ENCODE measurements at places on chromosomes 12 and 14. TPM values are rescaled to one million over a fixed set of nuclear protein-coding genes. Genes with fewer than 3 reads are reported as not detected.
A peak's percentile ranks its signal among the peaks of the same experiment; 100 is the strongest.

GRCh38 chr12:60172266-60173211, 576.7 kb downstream of the SLC16A7 start:
- H3K27me3 ChIP-seq = no peaks in the 10 kb centered on the region
- H3K27ac ChIP-seq = no peak overlapping the region
- H3K4me1 ChIP-seq = no peaks in the 10 kb centered on the region
- no peaks in the 10 kb centered on the region for H3K36me3 ChIP-seq
- no peak for DNase-seq

DNA sequence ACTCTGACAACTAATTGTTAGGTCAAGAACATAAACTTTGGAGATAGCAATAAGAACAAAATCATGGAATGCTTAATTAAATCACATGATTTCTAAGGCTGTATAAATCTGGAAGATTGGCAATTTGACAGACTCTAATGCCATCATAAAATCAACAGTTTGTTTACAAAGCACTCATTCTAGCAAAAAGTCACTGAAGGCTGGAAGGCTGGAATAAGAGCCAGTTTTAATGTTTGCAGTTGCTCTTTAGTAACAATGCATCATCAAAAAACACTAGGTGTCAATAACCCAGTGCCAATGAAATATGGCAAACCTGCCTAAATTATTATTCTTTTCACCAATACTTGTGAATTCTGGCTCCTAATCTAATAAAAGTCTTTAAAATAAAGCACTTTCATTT, 65.0 kb downstream of the NUMB start:
- no peaks in the 10 kb centered on the region for H3K27me3 ChIP-seq
- H3K27ac ChIP-seq = no peak overlapping the region
- no peak overlapping the region for H3K4me3 ChIP-seq
- H3K36me3 ChIP-seq = peaks cover 2% of the 10 kb centered on the region

GRCh38 chr12:110067531-110067930, 19.2 kb upstream of the C12orf76 start:
- H3K4me1 ChIP-seq = peaks cover 25% of the 10 kb centered on the region
- no peak overlapping the region for H3K4me3 ChIP-seq
- no peaks in the 10 kb centered on the region for H3K27me3 ChIP-seq
- H3K36me3 ChIP-seq = peaks cover 27% of the 10 kb centered on the region

DNA sequence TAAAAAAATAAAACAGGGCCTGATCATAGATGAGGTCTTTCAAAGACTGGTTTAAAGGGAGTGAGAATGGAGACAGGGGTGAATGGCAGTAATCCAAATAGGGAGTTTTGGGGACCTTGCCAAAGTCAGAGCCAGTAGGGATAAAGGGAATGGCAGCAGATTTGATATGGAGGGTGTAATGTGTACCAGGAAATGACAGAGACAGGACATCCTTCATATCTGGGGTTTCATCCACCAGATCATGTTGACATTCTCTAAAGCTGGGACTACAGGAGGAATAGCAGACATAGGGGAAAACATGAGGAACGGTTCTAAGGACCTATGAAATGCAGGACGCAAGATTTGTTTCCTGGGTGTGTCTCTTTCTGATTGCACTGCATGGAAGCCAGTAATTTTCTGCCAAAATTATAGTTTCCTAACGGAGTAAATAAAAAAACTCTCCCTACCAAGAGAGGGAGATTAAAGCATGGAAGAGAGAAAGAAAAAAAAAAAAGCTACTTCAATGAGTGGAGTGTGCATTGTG, 169.9 kb downstream of the PRKD1 start:
- no peaks in the 10 kb centered on the region for H3K27me3 ChIP-seq
- no peak overlapping the region for H3K27ac ChIP-seq
- no peak for DNase-seq
- no peak overlapping the region for H3K4me3 ChIP-seq
- H3K4me1 ChIP-seq = no peaks in the 10 kb centered on the region
- H3K36me3 ChIP-seq = no peaks in the 10 kb centered on the region

DNA sequence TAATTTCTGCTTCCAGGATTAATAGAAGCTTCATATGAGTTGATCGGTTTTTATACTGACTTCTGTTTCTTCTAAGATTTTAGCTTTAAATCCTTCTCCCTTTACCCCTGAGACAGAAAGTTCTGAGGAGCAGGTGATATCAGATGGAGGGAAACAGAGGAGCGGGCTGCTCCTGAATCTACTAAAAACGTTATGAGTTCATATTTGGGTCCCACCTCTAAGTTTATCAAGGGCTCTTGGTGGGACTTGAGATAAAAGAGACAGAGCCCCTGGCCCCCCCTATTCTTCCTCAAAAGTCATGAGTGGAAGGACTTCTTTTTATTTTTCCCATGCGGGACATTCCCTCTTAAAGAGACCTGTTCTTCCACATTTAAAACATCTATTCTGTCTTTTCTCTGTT, 23.8 kb downstream of the CLEC2A start:
- no peak overlapping the region for H3K27ac ChIP-seq
- H3K27me3 ChIP-seq = no peaks in the 10 kb centered on the region
- peaks cover 41% of the 10 kb centered on the region for H3K4me1 ChIP-seq
- peaks cover 63% of the 10 kb centered on the region for H3K36me3 ChIP-seq
- no peak for DNase-seq

GRCh38 chr12:129073157-129073915, 220.1 kb downstream of the GLT1D1 start:
- no peak overlapping the region for H3K4me3 ChIP-seq
- H3K36me3 ChIP-seq = no peaks in the 10 kb centered on the region
- no peak for DNase-seq

DNA sequence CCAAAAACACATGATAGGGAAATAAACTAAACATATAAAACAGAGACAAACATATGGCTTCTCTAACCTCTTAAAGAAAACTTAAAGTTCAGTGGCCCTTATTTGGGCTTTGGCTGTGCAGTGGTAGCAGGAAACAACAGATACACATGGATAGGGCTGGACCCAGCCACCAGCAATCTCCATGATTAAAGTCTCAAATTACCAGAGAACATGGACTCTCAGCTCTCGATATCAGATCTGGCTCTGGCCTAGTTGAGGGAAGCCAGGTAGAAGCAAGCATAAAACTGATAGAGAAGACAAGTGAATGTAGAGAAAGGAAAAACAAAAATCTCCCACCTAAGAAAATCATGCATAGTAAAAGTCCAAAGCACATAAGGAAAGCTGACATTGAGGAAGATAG, 164.8 kb downstream of the ITPR2 start:
- no peaks in the 10 kb centered on the region for H3K27me3 ChIP-seq
- no peak overlapping the region for H3K4me3 ChIP-seq
- peaks cover 10% of the 10 kb centered on the region for H3K36me3 ChIP-seq
- no peak for DNase-seq
- H3K4me1 ChIP-seq = no peaks in the 10 kb centered on the region
- no peak overlapping the region for H3K27ac ChIP-seq

GRCh38 chr14:68238976-68239375, 419.4 kb downstream of the RAD51B start:
- H3K4me3 ChIP-seq = no peak overlapping the region
- DNase-seq = no peak
- H3K36me3 ChIP-seq = peaks cover 2% of the 10 kb centered on the region
- H3K27ac ChIP-seq = no peak overlapping the region
- no peaks in the 10 kb centered on the region for H3K4me1 ChIP-seq

DNA sequence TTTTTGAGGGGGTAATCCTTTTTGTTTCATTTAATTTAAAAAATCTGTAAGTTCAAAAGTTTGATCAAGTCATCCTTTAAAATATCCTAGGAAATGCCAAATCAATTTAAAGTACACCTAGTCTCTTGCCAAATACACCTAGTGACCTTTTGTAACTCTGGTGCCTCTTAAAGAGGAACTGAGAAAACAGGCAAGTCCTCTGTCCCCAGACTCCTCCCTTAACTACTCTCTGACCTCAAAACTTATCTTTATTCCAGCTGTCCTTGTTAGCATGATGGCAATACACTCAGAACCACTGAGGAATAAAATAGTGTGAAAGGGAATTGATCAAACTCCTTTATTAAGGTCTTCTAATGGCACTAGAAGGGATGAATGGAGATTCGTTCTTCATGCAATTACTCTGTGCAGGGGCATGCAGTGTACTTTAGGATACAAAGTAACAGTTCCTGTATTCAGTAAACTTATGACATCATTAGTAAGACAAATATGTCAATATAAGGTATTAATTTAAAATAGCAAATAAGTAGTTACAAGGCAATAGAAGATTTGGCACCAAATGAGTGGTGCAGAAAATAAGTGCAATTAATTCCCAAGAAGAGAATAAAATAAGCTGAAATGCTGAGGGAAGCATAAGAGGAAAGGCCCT, 3.3 kb downstream of the FAR2 start:
- peaks cover 38% of the 10 kb centered on the region for H3K4me1 ChIP-seq
- no peak overlapping the region for H3K27ac ChIP-seq

- H3K27ac ChIP-seq = peak overlapping the region; percentile 5
- no peaks in the 10 kb centered on the region for H3K27me3 ChIP-seq
- H3K4me1 ChIP-seq = peaks cover 9% of the 10 kb centered on the region
- H3K36me3 ChIP-seq = peaks cover 2% of the 10 kb centered on the region
- no peak for DNase-seq
Measured at GRCh38 chr12:57248934-57249742, 1.8 kb downstream of the STAC3 start.

- H3K27ac ChIP-seq = no peak overlapping the region
- H3K4me1 ChIP-seq = no peaks in the 10 kb centered on the region
- H3K4me3 ChIP-seq = no peak overlapping the region
- no peak for DNase-seq
- no peaks in the 10 kb centered on the region for H3K36me3 ChIP-seq
Measured at GRCh38 chr14:85471744-85472143, 58.2 kb upstream of the FLRT2 start.

- no peak for DNase-seq
- peaks cover 3% of the 10 kb centered on the region for H3K27me3 ChIP-seq
- no peak overlapping the region for H3K27ac ChIP-seq
Measured at GRCh38 chr14:54606631-54607133, 39.8 kb downstream of the SAMD4A start.

- no peak overlapping the region for H3K4me3 ChIP-seq
- H3K4me1 ChIP-seq = no peaks in the 10 kb centered on the region
- no peaks in the 10 kb centered on the region for H3K27me3 ChIP-seq
- H3K27ac ChIP-seq = no peak overlapping the region
- DNase-seq = no peak
Measured at GRCh38 chr12:75774261-75775052, 257.1 kb downstream of the PHLDA1 start.

DNA sequence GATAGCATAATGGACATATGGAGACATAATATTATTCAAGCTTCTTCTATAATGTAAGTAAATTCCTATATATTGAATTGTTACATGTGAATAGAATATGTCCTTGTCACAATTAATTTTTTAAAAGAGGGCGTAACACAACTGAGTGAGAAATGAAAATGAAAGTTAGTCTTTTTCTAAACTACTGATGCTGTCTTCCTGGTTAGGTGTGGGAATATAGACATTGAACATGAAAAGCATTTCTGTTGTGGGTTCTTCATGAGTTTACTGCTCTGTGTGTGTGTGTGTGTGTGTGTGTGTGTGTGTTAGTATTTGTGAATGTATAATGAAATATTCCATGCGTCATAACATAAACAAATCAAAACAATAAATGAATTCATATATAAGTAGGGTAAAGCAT, 40.5 kb upstream of the RTL1 start:
- peaks cover 11% of the 10 kb centered on the region for H3K27me3 ChIP-seq
- H3K4me1 ChIP-seq = peaks cover 5% of the 10 kb centered on the region
- DNase-seq = no peak
- no peaks in the 10 kb centered on the region for H3K36me3 ChIP-seq
- H3K27ac ChIP-seq = no peak overlapping the region
- H3K4me3 ChIP-seq = no peak overlapping the region

DNA sequence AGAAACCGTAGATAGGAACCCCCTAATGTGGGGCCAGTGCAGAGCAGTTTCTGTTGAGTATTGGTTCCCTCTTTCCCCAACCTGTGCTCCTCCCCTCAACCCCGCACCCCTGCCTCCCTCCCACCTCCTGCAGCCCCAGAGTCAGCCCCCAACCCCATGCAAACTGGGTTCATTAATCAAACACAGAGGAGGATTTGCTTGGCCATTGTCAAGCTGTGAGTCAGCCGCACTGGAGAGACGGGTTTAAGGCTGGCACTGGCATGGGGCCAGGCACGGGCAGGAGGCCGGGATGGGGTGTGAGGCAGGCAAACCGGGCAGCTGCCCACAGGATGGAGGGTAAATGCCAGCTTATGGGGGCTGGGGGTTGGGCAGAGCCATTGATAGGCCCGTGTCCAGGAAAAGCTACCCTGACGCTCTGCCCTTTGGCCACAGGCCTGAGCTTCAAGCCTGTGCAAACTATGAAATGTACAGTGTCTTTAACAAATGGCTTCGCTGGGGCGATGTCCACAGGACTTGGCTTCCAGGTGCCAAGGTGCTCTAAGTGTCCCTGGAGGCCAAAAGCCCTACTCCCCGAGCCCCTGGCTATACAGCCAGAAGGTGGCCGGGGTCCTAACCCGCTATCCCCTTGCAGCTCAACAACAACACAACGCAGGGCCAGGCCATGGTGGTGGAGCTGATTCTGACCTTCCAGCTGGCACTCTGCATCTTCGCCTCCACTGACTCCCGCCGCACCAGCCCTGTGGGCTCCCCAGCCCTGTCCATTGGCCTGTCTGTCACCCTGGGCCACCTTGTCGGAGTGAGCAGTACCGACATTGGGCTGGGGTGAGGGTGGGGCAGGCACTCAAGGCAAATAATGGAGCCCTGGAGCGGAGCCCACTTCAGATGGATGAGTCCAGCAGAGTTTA, 1.4 kb downstream of the AQP5 start:
- DNase-seq = no peak
- peaks cover 64% of the 10 kb centered on the region for H3K27me3 ChIP-seq
- no peak overlapping the region for H3K4me3 ChIP-seq
- H3K36me3 ChIP-seq = peaks cover 3% of the 10 kb centered on the region
- H3K4me1 ChIP-seq = peaks cover 11% of the 10 kb centered on the region
- no peak overlapping the region for H3K27ac ChIP-seq

DNA sequence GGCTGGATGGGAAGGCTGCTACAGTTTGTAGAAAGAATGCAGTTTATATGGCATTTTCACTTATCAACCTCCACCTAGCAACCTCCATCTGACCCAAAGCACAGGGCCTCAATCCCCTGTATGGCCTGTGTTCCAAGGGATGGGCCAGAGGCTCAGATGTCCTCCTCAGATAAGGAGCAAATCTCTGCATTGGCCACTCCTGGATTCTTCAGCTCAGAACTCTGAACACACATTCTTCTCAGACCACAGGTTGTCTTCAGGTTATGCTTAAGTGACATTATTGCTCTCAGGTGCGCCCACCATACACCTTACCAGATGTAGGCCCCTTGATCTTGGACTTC, 47.9 kb upstream of the JDP2 start:
- no peak for DNase-seq
- H3K27ac ChIP-seq = no peak overlapping the region
- peaks cover 15% of the 10 kb centered on the region for H3K27me3 ChIP-seq
- H3K4me3 ChIP-seq = no peak overlapping the region

- DNase-seq = no peak
- no peak overlapping the region for H3K27ac ChIP-seq
- H3K36me3 ChIP-seq = no peaks in the 10 kb centered on the region
- H3K4me1 ChIP-seq = no peaks in the 10 kb centered on the region
Measured at GRCh38 chr12:5650829-5651461, 219.0 kb downstream of the NTF3 start.

C1R gene
- 2.2 TPM for total RNA-seq

PDE3A gene
- total RNA-seq = not detected

NEK9 gene
- total RNA-seq = 81.6 TPM

STON2 gene
- 0.72 TPM for total RNA-seq

SGPP1 gene
- 23.0 TPM for total RNA-seq

GRIN2B gene
- total RNA-seq = not detected

PPP2R5E gene
- total RNA-seq = 45.5 TPM

EDDM3A gene
- total RNA-seq = not detected

KLHL33 gene
- 0.17 TPM for total RNA-seq

NKX2-1 gene
- not detected for total RNA-seq

ZNF140 gene
- 14.6 TPM for total RNA-seq

A2ML1 gene
- total RNA-seq = not detected
